ENCODE measurements at places on chromosomes 1 and 21.

DNA sequence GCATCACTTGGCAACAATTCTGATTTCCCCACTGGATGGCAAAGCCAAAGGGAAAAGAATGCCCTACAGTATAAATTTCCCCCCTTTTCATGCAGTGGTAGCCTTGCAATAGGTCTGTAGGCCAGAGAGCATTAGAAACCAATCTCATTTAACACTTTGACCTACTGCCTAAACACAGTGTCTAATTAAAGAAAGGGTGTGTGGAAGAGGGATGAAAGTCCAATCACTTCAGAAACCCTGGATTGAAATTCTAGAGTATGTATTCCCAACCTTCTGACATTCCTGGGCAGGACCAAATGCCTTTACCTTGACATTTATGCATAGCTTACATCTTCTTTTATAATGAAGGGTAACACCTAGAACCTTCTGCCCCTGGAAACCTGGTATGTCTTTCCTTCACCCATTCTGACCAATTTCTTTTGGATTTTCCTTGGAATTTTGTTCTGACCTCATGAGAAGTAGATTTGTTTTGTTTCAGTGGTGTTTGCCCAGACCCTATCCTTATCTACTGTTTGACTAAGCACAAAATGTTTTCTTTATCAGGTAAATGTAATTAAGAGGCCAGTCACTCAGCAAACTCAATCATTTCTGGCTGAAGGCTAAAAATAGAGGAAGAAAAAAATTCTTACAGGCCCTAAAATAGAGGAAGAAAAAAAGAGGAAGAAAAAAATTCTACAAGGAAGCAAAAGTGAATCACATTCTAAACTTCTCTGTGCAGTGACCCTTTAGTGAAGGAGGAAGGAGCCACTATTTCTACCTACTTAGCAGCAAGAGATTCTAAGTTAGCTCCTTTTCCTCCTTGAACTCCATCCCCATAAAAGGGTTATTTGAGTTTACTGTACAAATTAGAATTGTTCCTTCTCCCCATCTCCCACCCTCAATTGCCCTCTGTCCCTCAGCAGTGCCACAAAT is 129.5 kb upstream of the DSCAM start:
- DNase-seq: no peak

DNA sequence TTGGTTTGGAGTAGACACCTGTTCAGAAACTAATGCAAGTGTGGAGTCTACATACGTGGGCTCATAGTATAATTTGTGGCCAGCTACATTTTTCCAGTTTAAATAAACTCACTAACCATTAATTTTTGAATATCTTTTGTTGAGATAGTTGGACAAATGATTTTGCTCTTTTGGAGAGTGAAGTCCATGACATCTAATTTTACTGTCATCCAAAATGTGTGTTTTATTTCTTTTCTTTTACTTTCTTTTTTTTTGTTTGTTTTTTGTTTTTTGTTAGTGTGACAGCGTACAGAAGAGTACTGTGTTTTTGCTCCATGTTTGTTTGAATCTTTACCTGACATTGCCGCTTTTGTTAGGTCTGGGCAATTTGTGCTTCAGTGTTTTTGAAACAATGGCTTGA is 5.0 kb downstream of the RBM15 start:
- no peak for DNase-seq

- no peak for DNase-seq
Measured at GRCh38 chr1:114745291-114745690, 12.5 kb downstream of the CSDE1 start.

DNA sequence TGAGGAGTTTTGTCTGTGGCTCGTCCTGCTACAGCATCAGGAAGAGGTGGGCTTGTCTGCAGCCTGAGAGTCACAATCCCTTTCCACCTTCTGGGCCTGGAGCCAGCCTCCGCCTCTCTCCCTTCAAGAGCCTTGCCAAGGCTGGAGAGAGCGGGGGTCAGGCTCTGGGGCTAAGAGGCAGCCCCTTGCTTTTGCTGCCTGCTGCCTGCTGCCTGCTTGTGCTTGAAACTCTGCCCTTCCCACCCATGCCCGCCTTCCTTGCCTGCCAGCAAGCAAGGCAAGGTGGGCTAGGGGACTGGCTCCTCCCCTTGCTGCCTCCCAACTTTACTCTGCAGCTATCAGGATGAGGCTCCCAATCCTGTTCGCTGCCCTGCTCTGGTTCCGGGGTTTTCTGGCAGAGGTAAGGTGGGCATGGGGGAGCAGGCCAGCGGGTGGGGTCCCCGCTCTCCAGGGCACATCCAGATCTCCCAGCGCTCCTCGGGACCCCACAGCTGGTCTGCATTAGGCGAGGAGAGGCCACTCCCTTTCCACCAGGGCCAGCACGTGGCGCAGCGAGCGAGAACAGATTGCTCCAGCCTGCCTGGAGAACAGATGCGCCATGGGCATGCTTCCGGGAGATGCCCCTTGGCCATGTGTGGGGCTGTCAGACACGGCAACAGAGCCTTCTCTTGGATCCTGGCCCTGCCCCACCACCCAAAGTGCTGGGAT is 7.5 kb upstream of the PTPN7 start:
- DNase-seq: no peak

GRCh38 chr1:113941245-113941559 is 12.1 kb downstream of the HIPK1 start:
- DNase-seq: no peak

DNA sequence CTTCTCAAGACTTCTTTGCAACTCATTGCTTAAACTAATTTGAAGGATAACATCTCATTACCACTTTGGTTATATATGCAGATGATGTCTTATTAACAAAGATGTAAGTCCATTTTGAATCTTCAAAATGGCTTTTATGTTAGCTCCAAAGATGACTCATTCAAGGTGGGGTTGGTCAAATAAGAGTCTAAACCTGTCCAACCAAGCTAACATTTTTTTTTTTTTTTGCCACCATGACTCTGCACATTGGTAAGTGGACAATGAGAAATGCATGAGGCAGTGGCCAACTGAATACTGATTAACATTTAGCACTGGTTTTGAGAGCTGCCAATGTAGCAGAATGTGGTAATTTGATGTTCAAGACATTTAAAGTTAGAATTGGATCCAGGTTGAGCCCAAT is 278 bp upstream of the KRTAP27-1 start:
- no peak for DNase-seq

GRCh38 chr1:14568716-14569355 is 29.6 kb upstream of the KAZN start:
- no peak for DNase-seq

- DNase-seq: peak; percentile 15
Measured at GRCh38 chr1:109635862-109636200, 16.2 kb downstream of the AMPD2 start.

- no peak for DNase-seq
Measured at GRCh38 chr1:101066260-101066936, 40.8 kb upstream of the DPH5 start.

DNA sequence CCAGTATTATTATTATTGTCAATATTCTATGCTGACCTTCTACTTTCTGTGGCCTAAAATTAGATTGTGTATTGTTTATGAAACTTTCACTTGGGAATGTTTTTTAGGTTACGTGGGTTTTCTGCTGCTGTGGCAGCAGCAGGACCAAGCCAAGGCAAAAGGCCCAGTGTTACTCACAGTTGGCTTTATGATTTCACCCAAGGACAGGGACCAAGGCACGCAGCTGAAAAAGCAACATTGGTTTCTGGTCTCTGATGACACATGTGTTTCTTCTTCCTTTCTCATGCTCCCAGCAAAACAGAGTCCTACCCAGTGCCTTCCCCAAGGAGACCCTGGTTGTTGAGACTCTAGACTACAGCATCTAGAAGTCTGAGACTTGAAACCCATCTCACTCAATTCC is 413.7 kb downstream of the SETD4 start:
- DNase-seq: no peak

DNA sequence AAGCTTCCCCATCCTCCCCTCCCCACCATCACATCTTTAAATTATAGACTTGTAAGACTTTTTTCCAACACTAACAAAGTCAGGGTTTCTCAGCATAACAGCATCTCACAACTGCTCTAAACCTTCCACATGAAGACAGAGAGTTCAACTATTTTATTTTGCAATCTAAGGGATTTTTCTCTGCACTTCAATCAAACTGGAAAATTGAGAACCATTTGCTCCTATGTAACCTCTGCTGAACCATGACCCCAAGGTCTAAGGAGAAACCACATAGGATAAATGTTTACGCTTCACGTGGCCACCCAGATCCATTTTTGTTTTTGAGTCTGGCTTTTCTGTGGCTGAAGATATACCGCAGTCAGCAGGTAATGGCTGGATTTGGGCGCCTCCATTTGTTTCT is 13.2 kb downstream of the ERRFI1 start:
- no peak for DNase-seq

- DNase-seq: no peak
Measured at GRCh38 chr1:78465143-78465542, 25.6 kb upstream of the PTGFR start.

DNA sequence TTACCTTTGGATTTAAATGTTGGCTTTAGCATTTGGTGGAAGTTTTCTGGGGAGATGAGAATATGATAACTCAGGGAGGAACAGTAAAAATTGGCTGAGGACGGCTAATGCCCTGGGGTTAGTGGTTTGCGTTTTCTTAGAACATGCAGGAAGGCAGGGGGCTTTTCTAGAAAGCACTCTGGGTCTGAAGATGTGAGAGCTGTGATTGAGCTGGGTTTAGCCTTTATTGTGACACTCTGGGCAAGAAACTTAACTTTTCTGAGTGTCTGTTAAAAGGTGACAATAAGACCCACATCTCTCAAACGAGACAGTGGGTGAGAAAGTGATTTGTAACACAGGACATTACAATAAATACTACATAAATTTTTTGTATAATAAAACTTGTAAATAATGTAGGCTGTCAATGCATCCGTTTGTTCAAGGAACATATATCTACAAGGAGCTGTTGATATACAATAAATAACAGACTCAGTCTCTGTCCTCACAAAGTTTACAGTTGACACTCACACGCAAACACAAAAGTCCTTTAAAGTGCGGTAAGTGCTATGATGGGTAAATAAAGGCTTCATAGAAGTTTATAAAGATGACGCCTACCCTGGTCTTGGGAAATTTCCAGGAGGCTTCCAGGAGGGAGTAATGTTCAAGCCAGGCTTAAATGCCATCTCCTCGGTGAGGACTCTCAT is 49.5 kb upstream of the MRPS6 start:
- no peak for DNase-seq

DNA sequence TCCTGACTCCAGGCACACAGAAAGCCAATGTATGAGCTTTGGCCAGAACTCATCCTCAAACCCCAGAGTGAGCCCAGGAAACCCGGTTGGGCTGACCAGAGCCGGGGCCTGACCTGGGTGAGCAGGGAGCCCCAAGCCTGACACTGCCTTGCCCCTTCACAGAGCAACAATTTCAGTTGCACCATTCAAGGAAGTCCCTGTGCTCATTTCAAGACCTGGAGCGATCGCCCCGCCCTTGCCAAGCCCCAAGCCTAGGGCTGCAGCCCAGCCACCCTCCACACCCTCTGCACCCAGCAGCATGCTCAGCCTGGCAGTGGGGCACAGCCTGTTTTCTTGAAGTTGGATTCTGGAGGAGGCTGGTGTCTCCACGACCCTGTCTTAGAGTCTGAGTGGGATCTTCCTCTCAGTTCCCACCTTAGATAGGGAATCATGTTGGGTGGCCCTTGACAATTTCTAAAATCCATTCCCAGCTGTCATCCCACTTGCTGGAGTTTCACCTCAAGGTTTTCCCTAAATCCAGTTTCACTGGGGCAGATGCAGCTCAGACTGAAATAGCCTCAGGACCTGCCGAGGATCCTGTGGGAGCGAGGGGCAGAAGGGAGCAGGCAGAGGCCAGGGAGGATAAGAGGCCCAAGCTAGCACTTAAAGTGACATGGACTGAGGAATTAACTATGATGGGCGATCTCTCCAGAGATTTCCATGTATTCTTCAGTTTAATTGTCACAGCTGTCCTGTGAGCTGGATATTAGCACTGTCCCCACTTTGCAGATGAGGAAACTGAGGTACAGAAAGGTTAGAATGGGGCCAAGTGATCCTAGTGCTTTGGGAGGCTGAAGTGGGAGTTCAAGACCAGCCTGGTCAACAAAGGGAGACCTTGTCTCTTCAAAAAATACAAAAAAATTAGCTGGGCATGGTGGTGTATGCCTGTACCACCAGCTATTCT is 2.5 kb downstream of the NBL1 start:
- no peak for DNase-seq

DNA sequence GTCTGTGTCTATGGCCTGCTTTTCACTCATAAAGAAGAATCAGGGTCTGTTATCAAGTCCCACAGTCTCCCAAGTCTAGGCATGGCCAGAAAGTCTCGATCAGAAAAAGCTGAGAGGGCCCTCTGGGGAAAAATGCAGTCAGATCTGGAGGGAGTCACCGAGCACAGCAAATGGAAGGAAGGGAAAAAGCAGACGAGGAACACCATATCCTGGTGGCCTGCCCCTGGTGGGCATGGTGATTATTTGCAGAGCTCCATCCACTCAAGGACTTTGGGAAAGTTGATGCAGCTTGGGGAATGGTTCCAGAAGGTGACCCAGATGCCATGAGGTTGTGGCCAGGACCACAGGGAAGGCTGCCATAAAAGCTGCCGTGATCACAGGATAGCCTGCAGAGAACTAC is 189.1 kb downstream of the CLIC6 start:
- DNase-seq: no peak

GRCh38 chr21:39060485-39061083 is 122.7 kb downstream of the PSMG1 start:
- DNase-seq: no peak

GRCh38 chr21:34204481-34205439 is 131.4 kb downstream of the MRPS6 start:
- DNase-seq: no peak

GRCh38 chr1:12435639-12436344 is 182.2 kb downstream of the DHRS3 start:
- peak; percentile 57 for DNase-seq

- DNase-seq: no peak
Measured at GRCh38 chr1:54064299-54064698, 10.9 kb downstream of the TCEANC2 start.

DNA sequence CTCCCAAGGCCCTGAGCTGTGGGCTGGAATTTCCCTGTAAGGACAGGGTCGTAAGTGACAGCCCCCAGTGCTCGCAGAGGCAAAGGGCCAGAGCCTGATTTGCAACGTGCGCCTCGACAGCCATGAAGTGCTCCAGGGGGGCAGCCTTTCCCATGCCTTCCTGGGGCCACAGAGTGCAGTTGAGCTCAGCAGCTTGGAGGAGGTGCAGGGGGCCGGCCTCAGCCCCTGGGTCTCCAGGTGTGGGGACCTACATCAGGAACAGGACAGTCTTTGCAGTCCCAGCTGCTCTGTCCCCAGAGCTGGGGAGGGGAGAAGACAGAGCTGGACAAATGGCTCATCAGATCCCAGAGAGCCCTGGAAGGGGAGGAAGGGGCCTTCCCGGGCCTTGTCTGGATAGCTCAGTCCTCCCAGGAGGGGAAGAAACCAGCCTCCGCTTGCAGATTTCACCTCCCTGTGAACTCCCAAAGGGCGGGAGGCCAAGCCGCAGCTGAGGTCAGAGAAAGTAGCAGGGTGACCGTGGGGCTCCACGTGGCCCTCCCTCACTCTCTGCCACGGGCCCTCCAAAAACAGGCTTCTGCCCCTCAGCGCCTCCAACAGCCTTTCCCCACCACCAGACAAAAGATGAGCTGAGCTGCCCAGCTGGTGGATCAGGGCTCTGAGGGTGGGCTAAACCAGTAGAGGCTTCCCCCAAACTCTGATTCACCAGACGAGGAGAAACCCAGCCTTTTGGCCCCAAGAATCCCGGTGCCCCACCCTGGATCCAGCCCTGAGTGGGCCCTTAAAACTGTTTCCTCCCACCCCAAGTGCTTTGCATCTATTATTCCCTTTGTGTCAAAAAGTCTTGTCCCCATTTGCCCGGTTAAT is 76.5 kb downstream of the DHRS3 start:
- no peak for DNase-seq

GRCh38 chr1:194485432-194485831 is 1299.0 kb upstream of the B3GALT2 start:
- DNase-seq: no peak

- no peak for DNase-seq
Measured at GRCh38 chr1:41349361-41350054, 11.7 kb upstream of the FOXO6 start.

Data from stimulated activated CD4-positive, alpha-beta T cell treated with anti-CD3 and anti-CD28 coated beads, Interleukin-2, amount 100 ng/mL, for 24 hours (primary cell).